ENCODE measurements at places on chromosomes 3 and 15. TPM values are rescaled to one million over a fixed set of nuclear protein-coding genes. Genes with fewer than 3 reads are reported as not detected.
A peak's percentile ranks its signal among the peaks of the same experiment; 100 is the strongest.

The KLHL6 gene
- 1.5 TPM for total RNA-seq

The HRH1 gene
- 6.2 TPM for total RNA-seq

The IL17RC gene
- total RNA-seq: 17.3 TPM

The SLC9C1 gene
- 1.2 TPM for total RNA-seq

The ROPN1B gene
- not detected for total RNA-seq

The SLC28A2 gene
- total RNA-seq: not detected

The TRH gene
- total RNA-seq: 0.13 TPM

The GHRL gene
- 0.40 TPM for total RNA-seq

DNA sequence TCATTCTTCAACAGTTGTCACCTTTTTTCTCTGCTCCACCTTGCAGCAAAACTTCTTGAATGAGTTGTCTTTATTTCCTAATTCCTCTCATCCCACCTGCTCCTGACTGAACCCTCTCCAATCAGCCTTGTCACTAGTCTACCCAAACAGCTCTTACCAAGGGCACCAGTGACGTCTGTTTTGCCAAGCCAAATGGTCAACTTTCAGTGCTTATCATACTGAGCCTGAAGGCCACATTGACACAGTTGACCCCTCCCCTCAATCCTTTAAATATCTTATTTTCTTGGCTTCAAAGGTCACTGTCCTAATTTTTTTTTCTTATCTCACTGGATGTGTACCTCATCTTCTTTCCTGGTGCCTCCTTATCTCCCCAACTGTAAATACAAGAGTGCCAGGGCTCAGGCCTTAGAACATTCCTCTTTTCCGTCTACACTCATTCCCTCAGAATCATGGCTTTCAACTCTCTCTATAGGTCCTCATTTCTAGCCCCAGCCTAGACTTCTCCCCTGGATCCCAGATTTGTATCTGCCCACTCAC, 43.2 kb downstream of the CMTM8 start:
- DNase-seq: no peak

DNA sequence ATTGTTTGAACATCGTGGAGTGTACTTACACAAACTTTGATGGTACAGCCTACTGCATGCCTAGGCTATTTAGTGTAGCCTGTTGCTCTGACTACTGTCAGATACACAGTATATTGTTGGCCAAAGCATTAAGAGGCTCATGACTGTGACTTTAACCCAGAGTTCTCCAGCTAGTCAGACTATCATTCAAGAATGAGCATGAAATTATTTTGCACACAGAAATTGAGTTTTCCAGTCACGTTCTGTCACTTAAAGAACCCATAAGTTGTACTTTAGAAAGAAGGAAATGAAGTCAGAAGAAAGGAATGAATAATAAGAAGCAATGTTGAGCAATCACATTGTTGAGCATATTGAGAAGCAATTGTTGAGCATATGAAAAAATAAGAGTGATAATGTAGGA, 37.6 kb upstream of the SLC22A13 start:
- DNase-seq: peak; percentile 21

- no peak for DNase-seq
Observed at GRCh38 chr15:78304216-78305066, 5.0 kb upstream of the SKIC8 start.

- DNase-seq: peak; percentile 19
Observed at GRCh38 chr15:26037369-26037768, 174.2 kb upstream of the ATP10A start.

GRCh38 chr3:72451841-72452240, 396.4 kb downstream of the SHQ1 start:
- no peak for DNase-seq

DNA sequence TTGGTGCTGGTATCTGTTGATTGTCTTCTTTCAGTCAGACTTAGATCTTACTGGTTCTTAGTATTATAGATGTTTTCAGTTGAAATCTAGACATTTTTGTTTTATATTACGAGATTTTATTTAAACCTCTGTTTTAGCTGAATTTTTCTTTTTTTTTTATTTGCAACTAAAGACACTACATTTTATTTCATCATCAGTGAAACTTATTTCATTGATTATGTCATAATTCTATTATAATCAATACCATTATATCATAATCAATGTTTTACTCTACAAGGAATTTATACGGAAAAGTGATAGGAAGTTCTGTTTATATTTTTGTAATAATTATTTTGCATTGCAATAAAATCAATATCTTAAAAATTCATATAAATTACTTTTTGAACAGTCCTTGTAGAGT, 477.4 kb upstream of the MDFIC2 start:
- no peak for DNase-seq

- DNase-seq: peak; percentile 73
Observed at GRCh38 chr3:71885006-71885405, 100.1 kb upstream of the PROK2 start.

DNA sequence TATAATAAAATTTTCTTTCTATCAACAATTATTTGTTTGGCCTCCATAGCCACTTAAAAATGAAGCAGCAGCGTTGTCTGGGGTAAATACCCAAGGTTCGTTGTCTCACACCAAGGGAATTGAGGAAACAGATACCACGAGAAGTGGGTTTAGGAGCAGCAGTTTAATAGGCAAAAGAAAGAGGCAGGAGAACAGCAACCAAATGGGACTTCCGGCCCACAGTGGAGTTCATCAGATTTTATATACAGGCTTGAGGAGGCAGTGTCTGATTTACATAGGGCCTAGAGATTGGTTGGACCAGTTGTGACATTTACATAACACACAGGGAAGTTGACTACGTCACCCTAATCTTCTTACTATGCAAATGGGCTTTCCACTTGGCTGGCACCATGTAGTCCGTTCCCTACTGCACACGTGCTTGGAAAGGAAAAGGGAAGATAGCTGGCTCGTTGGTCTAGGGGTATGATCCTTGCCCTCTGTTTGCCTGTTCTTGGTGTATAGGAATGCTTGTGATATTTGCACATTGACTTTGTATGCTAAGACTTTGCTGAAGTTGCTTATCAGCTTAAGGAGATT, 61.5 kb upstream of the SETMAR start:
- no peak for DNase-seq

DNA sequence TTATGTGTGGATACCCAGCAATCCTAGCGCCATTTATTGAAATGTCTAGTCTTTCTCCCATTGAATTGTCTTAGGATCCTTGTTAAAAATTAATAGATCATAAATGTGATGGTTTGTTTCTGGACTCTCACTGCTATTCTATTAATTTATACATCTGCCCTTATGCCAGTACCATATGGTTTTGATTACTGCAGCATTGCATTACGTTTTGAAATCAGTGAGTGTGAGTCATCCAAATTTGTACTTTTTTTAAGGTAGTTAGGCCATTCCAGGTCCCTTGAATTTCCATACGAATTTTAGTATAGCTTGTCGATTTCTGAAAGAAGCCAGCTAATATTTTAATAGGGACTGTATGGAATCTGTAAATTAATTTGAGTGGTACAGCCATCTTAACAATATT, 648.6 kb upstream of the ZNF385D start:
- DNase-seq: no peak

DNA sequence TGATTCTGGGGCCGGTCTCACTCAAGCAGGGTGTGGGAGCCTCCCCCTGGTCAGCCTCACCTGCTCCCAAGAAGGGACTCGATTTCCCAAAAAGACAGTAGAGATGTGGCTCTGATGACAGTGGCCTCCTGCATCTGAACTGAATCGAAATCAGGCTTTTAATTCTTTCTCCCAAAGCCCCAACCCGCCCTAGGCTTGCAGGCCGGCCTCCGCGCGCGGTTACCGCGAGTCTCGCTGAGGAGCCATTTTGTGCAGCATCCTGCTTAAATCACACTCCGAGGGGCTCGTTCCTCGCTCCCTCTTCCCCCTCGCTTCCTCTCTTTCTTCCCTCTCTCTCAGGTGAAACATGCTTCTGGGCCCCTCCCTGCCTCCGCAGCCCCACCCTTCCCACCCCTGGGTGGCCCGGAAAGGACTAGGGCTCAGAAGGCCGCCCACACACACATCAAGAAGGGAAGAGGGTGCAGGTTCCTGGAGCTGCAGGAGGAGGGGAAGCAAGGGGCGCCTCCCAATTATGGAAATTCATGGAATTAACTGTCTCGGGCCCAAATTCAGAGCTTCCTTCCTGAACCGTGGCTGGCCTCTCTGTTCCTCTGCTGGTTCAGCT, 30.9 kb upstream of the POLG start:
- DNase-seq: no peak

- peak; percentile 95 for DNase-seq
Observed at GRCh38 chr3:145906755-145907154, 254.2 kb downstream of the PLOD2 start.

- DNase-seq: peak; percentile 65
Observed at GRCh38 chr3:123547881-123548519, 36.9 kb downstream of the HACD2 start.

GRCh38 chr3:83802801-83803200, 1156.0 kb upstream of the CADM2 start:
- peak; percentile 16 for DNase-seq

DNA sequence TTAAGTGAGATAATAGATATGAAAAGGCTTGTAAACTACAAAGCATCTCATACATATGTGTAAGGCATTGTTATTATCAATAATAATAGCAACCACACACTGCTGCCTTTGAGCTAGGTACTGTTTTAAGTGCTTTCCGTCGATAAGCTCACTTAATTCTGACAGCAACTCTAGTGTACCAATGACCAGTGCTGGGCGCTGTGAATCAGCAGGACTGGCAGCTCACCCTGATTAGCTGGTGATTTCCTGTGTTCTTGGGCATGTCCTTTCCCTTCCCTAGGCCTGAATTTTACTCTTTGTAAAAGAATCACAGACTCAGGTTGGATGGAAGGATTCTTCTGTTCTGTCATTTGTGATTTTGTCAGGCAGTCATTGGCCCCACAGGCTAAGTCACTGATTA, 215.6 kb downstream of the LPP start:
- no peak for DNase-seq

DNA sequence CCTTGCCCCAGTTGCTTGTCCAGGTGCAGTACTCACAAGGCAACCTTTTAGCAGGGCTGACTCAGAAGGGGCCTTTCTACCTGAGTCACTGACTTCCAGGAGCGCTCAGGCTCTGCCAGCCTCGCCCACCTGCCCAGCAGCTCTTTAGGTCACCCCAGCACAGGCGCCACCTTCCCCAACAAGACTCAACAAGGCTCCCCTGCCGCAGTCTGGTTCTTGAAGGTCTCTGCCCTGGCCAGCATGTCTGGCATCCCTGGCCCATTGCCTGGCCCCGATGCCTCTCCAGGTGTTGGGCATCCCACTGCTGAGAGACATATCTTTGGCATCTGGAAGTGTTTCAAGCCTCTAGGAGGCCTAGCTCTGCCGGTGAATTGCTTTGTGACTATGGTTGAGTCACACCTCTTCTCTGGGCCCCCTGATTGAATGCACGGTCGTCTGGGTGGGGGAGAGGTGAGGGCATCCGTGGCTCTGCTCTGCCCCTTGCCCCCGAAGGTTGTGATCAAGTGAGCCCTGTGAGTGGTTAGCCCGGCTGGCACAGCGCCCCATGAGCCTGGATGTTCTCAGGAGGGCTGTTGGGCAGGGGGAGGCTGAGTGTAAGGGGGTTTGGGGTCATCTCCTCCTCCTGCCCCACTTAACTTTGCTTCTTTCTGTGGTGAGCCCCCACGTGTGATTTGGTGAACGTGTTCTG, 21.6 kb downstream of the SNX33 start:
- no peak for DNase-seq

GRCh38 chr3:10463533-10464434, 41.6 kb downstream of the ATP2B2 start:
- DNase-seq: peak; percentile 19

- DNase-seq: no peak
Observed at GRCh38 chr3:126351771-126352475, 5.3 kb downstream of the KLF15 start.

DNA sequence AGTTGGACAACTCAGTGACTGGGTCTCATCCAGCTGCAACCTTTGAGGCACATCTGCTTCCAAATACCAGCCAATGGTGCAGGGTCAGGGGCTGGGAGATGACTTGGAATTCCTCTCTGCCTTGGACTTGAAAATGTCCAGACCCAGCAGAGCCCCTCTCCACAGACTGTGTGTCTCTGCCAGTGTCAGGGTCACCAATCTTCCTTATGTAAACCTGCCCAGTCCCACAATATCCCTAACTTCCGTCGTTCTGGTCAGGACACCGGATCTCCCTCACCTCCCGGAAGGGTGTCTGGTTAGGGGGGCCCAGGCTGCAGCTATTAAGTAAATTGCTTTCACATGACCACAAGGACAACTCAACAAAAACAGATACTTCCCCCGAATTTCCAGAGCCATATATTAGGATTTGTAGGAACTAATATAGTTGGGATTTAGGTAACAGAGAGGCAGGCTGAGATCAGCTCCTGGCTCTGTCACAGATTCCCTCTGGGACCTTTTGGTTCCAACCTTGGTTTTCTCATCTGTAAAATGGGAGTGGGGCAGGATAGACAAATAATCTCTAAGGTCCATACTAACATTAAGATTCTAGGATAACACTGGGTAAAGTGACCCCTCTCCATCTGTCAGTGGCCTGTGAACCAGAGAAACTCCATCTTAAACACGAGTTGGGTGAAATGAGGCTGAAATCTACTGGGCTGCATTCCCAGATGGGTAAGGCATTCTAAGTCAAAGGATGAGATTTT, 30.8 kb downstream of the IGDCC3 start:
- no peak for DNase-seq

GRCh38 chr3:115855911-115856310, 232.6 kb downstream of the GAP43 start:
- no peak for DNase-seq

All from muscle of leg (tissue), 16 donors.